ENCODE measurements at places on chromosomes 3 and 15. TPM values are rescaled to one million over a fixed set of nuclear protein-coding genes. Genes with fewer than 3 reads are reported as not detected.

DNA sequence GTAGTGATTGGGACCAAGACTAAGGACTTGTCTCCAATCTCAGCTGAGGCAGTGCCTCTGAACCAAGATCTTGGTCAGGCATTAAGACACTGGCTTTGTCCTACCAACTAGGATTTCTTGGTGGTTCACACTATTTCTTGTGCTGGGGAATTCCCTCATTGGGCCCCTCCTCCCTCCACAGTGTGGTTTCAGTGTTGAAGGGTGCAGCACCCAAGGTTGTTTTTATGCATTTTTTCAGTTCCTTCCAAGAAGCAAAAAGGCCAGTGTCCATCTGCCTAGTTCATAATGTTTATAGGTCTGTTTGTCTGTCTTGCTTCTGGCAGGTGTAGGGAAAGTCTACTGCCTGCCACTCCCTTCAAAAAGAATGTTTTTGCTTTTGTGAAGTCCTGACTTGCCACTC is 10.6 kb upstream of the ITPKA start:
- no peak for DNase-seq

- no peak for DNase-seq
Measured at GRCh38 chr3:8201886-8202285, 299.7 kb upstream of the LMCD1 start.

Gene SV2B
- 0.26 TPM for total RNA-seq

DNA sequence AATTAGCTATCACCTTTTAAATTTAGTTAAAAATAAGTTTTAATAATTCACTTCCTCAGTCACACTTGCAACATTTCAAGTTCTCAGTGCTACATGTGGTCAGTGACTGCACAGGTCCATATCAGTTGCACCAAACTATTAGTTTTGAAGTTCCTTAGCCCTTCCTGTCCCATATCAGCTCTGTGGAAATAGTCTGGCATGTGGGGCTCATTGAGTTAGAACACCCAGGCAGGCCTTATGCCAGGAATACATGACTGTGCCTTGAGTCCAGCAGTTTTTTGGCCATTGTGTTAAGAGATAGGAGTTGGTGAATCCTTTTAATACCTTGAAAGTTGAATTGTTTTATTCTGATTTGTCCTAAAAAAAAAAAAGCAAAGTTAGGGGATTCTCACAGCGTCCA is 153.7 kb upstream of the BFSP2 start:
- DNase-seq: no peak

- no peak for DNase-seq
Measured at GRCh38 chr15:70237626-70238025, 139.9 kb upstream of the TLE3 start.

GRCh38 chr3:10361375-10361774 is 40.5 kb upstream of the SEC13 start:
- no peak for DNase-seq

DNA sequence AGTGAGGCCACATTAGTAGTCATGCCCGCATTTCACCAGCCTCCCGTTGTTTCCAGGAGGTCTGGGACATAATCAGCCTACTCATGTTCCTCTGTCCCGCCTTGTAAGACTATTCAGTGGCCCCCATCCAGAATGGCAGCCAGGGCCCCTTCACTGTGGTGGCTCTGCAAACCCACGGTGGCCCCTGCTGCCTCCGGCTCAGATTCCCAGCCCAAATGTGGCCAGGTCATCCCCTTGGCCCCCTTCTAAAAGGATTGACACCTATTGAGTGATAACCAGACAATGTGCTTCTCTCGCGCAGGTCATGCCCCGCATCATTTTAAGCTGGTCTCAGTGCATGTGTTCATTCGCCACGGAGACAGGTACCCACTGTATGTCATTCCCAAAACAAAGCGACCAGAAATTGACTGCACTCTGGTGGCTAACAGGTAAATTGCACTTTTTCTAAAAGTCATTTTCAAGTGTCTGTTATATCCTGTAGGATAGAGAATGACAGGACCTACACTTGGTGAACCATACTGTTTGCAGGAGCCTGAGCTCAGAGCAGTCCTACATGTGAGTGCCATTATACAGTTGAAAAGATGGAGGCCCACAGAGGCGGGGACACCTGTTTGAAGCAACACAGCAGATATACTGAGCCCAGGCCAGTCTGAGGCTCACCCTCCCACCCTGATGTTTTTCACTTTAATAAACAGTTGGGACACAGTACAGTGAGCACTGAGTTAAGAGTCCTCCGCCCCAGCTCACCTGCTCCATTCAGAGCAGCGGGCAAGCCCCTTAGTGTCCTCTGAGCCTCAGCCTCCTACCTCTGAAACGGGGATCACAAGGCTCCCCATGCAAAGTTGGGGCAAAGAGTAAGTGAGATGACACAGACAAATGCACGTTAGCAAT is 47.7 kb downstream of the PXYLP1 start:
- no peak for DNase-seq

Gene ATP10A
- 0.13 TPM for total RNA-seq

DNA sequence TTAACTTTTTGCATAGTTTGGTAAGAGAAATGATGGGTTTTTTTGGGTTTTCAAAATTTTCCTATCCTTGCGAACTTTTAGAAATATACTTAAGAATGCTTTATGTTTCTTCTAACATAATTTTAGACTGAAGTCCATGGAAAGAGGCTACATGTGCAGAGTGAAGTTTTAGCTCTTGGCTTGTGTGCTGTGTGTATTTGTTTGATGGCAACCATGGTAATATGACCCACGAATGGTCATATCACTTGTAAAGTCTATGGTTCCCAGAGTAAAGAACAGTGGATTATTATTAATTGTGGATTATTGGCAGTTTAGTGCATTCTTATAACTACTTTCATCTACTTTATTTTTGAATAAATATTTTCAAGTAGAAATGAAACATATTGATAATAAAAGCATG is 124.0 kb upstream of the GOLGA6L4 start:
- DNase-seq: no peak

Gene IL5RA
- not detected for total RNA-seq

DNA sequence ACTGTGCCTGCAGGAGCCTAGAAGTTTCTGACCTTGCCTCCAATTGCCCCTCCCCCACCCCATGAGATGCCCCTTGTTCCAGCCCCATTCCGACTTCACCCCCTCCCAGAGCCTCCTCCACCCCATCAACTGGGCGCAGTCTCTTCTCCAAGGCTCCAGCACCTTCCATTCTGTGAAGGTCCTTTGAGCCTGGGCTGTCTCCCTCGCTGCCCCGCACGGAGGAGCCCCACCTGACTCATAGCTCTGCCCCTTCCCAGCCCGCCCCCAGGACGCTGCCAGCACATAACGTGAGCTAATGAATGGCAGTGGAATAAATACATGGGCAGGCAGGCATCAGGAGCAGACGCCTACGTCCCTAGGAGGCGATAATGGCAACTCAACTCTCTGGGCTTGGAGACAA is 113.1 kb downstream of the NUP210 start:
- DNase-seq: no peak

Gene SAMD7
- not detected for total RNA-seq

Gene MED12L
- total RNA-seq: 4.4 TPM

DNA sequence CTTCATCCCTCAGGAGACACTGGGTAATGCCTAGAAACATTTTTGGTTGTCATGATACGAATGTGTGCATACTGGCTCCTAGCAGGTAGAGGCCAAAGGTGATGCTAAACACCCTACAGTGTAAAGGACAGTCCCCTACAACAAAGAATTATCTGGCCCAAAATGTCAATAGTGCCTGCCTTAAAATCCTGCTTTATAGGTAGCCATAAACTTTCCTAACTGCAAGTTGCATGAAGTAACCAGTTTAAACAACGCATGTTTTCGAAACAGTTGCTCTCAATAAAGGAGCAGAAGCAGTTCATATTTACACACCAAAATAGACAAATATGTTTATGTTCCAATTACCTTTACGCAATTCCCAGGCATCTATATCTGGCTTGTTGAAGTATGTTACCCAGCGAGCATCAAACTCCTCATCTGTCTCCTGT is 9.1 kb downstream of the COX5A start:
- DNase-seq: no peak

GRCh38 chr15:48408327-48408726 is 77.1 kb downstream of the DUT start:
- DNase-seq: no peak

DNA sequence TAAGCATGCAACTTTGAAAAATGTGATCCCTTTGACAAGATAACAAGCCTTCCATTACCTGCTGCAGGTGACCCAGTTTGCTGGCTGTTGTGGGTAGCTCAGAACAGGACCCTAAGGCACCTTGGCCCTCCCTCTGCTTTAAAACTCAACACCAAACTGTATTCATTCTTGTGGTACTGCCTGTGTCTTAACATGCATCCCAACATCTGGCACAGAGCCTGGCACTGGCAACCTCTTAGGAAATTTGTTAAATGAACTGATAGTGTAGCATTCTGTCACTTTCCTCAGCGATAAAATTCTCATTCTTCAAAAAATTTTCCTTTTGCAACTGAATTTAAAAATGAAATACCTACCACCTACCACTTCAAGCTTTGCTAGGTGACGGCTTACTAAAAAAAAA is 287.3 kb upstream of the ADAMTS9 start:
- no peak for DNase-seq

Gene NCKIPSD
- 34.1 TPM for total RNA-seq

- DNase-seq: no peak
Measured at GRCh38 chr3:43559961-43560360, 61.9 kb downstream of the ANO10 start.

DNA sequence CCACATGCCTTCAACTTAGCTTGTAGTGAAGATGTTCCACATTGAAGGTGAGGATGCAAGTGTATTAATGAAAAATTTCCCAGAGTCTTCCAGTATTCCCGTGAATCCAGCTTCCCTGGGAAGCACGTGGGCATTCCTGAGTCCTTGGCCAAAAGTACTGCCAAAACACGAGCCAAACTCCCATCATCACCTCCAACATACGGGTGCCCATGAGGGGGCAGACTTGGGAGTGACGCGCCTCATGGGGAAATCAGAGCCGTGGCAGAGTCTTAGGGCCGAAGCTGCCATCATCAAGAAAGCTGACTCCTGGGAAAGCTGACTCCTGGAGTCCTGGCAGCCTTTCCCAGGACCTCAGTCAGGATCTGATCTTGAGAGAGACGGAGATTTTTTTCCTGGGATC is 20.1 kb upstream of the TM2D3 start:
- DNase-seq: no peak

DNA sequence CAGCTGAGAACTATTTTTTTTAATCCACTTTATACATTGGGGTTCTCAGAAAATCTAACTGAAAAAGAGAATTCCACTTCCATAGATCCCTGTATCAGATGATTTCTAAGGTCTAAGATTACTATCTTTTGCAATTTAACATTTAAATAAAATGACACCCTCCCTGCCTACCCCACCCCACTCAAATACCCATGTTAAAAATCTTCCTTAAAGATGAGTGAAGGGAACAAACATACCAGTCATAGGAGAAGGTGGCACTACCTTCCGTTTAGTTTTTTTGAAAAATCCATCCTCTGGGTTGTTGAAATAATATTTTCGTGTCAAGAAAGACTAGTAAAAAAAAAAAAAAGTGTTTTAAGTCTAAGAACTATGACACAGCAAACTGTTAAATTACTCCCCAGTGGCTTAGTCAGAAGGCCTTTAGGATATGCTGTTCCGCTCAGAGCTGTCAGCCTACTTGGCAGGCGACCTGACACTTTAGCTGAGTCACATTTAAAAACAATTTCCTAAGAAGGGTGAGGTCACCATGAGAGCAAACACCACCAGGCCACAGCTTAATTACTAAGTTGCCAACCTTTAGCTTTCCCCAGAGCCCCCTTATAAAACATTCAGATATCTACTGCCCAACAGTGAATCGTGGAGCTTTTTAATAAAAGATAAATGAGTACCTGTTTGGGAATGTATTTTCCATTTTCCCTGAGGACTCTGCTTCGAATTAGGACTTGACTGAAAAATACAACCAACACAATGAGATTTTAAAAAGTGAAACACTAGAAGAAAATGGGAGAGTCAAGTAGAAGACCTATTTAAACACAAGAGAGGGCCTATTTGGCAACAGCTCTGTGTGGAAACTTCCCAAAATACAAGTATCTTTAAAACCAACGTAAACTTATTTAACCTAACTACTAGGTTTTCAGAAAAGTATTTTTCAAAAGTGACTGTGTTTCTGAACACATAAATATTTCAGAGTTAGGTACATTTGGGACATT is 9.6 kb downstream of the EMC3 start:
- no peak for DNase-seq

GRCh38 chr3:150144191-150144708 is 173.6 kb upstream of the PFN2 start:
- no peak for DNase-seq

DNA sequence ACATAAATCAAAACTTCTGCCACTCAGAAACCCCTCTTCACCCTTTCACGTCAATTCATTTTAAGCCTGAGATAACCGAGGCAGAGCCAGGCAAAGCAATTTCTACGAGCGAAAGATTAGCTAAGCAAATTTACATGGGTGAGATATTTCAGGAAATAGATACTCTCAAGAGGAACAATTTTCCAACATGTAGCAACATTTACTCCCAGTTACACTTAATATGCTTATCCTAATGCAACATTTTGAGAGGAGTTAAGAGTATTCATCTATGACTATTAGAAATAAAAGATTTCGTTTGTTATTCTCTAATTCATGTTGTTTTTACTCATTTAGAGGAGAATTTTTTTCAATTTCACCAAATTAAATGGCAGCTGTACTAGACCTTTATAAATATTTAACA is 837 bp downstream of the TMC3 start:
- DNase-seq: no peak

- no peak for DNase-seq
Measured at GRCh38 chr3:42975456-42975855, 3.7 kb upstream of the GASK1A start.

Gene PLCB2
- 71.3 TPM for total RNA-seq

GRCh38 chr3:149621218-149622005 is 36.4 kb downstream of the WWTR1 start:
- DNase-seq: no peak

- no peak for DNase-seq
Measured at GRCh38 chr3:29890801-29891200, 609.9 kb downstream of the RBMS3 start.

DNA sequence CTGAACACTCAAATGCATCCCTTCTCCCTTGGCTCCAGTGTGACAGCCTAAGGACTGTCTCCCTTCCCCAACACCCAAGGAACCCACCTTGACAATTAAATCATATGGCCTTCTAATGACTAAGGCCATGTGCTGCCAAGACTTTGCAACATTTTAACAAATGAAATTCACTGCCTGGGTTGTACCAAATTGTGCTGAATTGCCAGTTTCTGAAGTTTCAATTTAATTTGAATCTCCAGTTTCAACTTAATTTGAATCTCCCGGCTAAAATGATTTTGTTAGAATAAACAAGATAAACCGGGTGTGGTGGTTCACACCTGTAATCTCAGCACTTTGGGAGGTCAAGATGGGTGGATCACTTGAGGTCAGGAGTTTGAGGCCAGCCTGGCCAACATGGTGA is 72.4 kb upstream of the RAP2B start:
- no peak for DNase-seq

Gene LRRC31
- total RNA-seq: 0.23 TPM

Measured in endothelial cell (in vitro differentiated cells).